ENCODE measurements at places on chromosomes 7 and 10. TPM values are rescaled to one million over a fixed set of nuclear protein-coding genes. Genes with fewer than 3 reads are reported as not detected.

DNA sequence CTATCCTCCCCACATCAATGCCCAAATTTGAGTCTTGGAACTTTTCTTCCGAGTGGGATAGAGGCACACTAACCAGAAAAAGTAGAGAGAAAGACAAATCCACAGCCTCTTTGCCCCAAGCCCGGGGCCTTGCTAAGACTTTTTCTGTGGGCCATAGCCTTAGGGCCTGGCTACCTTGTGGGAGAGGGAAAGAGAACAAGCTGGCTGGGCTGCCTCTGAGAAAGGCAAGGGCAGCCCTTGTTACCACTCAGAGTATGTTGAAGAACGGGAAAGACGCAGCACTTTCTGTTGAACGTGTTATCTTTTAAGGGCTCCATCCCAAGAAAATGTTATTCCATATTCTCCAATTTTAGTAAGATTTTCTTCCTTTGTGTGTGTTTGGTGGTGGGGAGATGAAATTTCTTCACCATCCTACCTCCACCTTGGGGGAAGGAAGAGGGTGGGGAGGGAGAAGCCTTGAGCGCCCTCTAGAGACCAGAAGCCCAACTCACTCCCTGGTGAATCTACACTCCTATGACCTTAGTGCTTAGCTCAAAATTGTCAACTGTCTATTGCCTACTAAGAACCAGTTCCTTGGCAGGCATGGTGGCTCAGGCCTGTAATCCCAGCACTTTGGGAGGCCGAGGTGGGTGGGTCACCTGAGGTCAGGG, 3.9 kb upstream of the NRF1 start:
- no peak for DNase-seq
- H3K27ac ChIP-seq, result no peak overlapping the region
- no peak overlapping the region for H3K4me3 ChIP-seq
- peaks cover 6% of the 10 kb centered on the region for H3K36me3 ChIP-seq
- no peaks in the 10 kb centered on the region for H3K27me3 ChIP-seq
- H3K4me1 ChIP-seq, result peaks cover 22% of the 10 kb centered on the region

- no peak overlapping the region for H3K4me3 ChIP-seq
- H3K4me1 ChIP-seq, result peaks cover 5% of the 10 kb centered on the region
- no peak overlapping the region for H3K27ac ChIP-seq
These were observed 62.8 kb downstream of the ZRANB1 start for GRCh38 chr10:125004571-125005311.

GRCh38 chr10:71251319-71251718, 38.9 kb downstream of the UNC5B start:
- DNase-seq, result no peak
- no peaks in the 10 kb centered on the region for H3K36me3 ChIP-seq
- H3K4me3 ChIP-seq, result no peak overlapping the region
- H3K4me1 ChIP-seq, result no peaks in the 10 kb centered on the region

- H3K4me1 ChIP-seq, result no peaks in the 10 kb centered on the region
- no peak for DNase-seq
- no peaks in the 10 kb centered on the region for H3K36me3 ChIP-seq
- H3K27me3 ChIP-seq, result no peaks in the 10 kb centered on the region
- H3K27ac ChIP-seq, result no peak overlapping the region
These were observed 188.1 kb upstream of the STEAP1 start for GRCh38 chr7:89966067-89966664.

- no peaks in the 10 kb centered on the region for H3K36me3 ChIP-seq
- no peaks in the 10 kb centered on the region for H3K27me3 ChIP-seq
These were observed 17.6 kb upstream of the IMPDH1 start for GRCh38 chr7:128427289-128427891.

- H3K4me3 ChIP-seq, result no peak overlapping the region
- no peak for DNase-seq
- H3K4me1 ChIP-seq, result no peaks in the 10 kb centered on the region
- H3K36me3 ChIP-seq, result no peaks in the 10 kb centered on the region
- no peak overlapping the region for H3K27ac ChIP-seq
- no peaks in the 10 kb centered on the region for H3K27me3 ChIP-seq
These were observed 7.5 kb downstream of the AS3MT start for GRCh38 chr10:102876747-102877153.

GRCh38 chr7:15446722-15447121, 115.1 kb downstream of the AGMO start:
- H3K4me1 ChIP-seq, result no peaks in the 10 kb centered on the region
- no peak overlapping the region for H3K4me3 ChIP-seq
- H3K27ac ChIP-seq, result no peak overlapping the region
- no peaks in the 10 kb centered on the region for H3K27me3 ChIP-seq

GRCh38 chr7:99984593-99984992, 8.8 kb upstream of the AZGP1 start:
- H3K27me3 ChIP-seq, result no peaks in the 10 kb centered on the region
- no peak overlapping the region for H3K27ac ChIP-seq
- no peaks in the 10 kb centered on the region for H3K36me3 ChIP-seq
- H3K4me1 ChIP-seq, result peaks cover 5% of the 10 kb centered on the region

DNA sequence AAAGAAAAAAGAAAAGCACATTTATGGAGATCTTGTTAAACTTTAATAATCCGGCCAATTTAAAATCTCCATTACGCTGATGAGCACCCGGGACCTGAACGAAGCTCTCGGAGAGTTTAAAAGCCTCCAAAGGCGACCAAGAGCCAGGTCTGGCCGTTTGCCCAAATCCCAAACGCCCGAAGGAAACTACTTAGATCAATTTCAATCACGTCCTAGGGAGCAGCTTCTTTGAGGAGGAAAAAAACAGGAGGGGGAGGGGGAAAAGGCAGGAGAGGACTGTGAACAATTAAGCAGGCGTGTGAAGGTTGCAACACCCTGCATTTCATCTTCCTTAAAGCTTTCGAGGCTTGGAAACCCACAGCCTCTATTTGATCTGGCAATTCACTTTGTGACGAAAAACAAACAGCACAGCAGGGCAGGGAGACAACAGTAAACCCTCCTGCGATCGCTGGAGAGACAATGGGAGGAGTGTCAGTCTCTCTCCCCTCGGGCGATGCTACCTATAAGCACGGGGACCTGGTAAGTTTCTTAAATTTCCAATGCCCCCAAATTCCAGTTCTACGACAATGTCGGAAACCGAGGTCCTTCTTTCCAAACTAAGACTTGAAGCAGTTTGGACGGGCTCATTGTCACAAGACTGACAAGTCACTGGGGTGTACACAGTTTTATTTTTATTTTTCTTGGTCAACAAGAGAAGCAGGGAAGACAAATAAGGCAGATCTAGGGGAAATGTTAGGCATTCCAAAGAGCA, 1.2 kb downstream of the KLF6 start:
- H3K36me3 ChIP-seq, result peaks cover 48% of the 10 kb centered on the region
- H3K4me1 ChIP-seq, result peaks cover 53% of the 10 kb centered on the region
- peak overlapping the region; percentile 99 for H3K27ac ChIP-seq
- DNase-seq, result peak; percentile 58
- peak overlapping the region; percentile 71 for H3K4me3 ChIP-seq

- no peaks in the 10 kb centered on the region for H3K4me1 ChIP-seq
- H3K4me3 ChIP-seq, result no peak overlapping the region
- H3K27me3 ChIP-seq, result no peaks in the 10 kb centered on the region
These were observed 89.6 kb downstream of the CACNB2 start for GRCh38 chr10:18229826-18230225.

DNA sequence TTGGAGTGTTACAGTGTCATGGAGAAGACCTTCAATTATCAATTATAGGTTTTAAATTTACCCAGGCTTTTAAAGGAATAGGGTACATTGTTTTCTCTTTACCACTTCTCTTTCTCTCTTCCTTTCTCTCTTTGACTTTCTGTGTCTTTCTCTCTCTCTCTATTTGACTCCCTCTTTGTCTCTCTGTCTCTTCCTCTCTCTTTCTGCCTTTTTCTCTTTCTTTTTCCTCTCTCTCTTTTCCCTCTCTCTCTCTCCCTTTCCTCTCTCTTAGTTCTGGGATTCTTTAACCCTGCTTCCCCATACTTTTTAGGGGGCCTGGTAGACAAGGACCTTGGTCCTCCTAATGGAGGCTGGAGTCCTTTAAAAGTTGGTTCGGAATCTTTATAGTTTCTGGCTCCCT, 15.9 kb upstream of the GHITM start:
- H3K36me3 ChIP-seq, result no peaks in the 10 kb centered on the region
- H3K4me1 ChIP-seq, result no peaks in the 10 kb centered on the region
- H3K27me3 ChIP-seq, result peaks cover under 1% of the 10 kb centered on the region
- no peak overlapping the region for H3K27ac ChIP-seq
- no peak for DNase-seq

GRCh38 chr10:70132098-70133029, at the start of gene AIFM2:
Gene AIFM2 (minus strand): TSS chr10:70132825. CDS start chr10:70124084, 8,741 bp downstream.
- peaks cover 4% of the 10 kb centered on the region for H3K27me3 ChIP-seq
- H3K27ac ChIP-seq, result no peak within 1 kb of the TSS
- H3K4me1 ChIP-seq, result peaks cover 19% of the 10 kb centered on the region
- peak; percentile 13 for DNase-seq
- H3K36me3 ChIP-seq, result no peaks in the 10 kb centered on the region

DNA sequence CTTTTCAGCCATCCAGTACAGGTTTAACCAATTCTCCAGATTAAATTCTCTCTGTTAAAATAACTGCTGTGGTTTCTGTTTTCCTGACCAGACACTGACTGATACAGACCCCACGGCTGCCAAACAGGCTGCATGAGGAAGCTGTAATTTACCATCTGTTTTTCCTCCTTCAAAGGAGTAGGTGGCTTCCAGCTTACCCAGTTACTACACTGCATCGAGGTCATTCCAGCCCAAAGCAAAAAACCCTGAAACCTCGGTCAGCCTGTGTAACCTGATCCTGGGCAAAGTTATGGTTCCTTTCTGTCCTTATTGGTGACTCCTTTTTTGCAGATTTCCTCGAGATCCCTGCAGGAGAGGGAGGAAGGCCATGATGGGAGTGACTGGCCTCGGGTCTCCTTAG, 27.9 kb upstream of the LOXL4 start:
- no peaks in the 10 kb centered on the region for H3K36me3 ChIP-seq
- H3K4me1 ChIP-seq, result no peaks in the 10 kb centered on the region
- H3K27ac ChIP-seq, result no peak overlapping the region
- no peak for DNase-seq
- H3K4me3 ChIP-seq, result no peak overlapping the region
- H3K27me3 ChIP-seq, result peaks cover under 1% of the 10 kb centered on the region

Gene AGR3
- total RNA-seq, result not detected
